Erythroblast (primary cell): ENCODE measurements at places on chromosomes 4 and X.

- no peak for DNase-seq
Measured at GRCh38 chr4:40845154-40845835, 95.5 kb downstream of the NSUN7 start.

DNA sequence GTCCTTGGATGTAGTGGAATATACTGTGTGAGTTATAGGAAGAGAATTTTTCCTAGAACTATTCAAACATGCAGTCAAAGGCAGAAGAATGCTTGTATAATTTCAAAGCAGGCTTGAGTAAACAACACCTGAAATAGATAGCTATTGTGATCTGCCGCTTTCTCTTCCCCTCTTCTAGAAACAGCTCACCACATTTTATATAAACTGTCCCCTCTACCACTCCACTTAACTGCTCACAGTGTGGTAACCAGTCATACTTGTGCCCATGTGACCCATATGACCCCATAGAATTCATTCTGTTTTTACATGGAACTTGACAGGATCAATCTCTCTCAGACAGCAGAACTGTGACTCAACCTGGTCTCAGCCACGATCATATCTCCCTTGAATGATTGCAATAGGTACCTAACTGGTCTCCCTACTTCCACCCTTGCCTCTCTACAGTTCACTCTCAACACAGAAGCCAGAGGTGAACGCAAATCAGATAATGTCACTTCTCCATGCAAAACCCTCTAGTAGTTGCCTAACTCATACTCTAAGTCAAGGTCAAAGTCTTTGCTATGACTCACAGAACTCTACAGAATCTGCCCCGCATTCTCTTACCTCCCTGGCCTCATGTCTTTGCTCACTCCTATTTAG is 85.6 kb upstream of the EFHC2 start:
- DNase-seq: no peak

- no peak for DNase-seq
Measured at GRCh38 chr4:18007625-18008024, 13.9 kb downstream of the LCORL start.

DNA sequence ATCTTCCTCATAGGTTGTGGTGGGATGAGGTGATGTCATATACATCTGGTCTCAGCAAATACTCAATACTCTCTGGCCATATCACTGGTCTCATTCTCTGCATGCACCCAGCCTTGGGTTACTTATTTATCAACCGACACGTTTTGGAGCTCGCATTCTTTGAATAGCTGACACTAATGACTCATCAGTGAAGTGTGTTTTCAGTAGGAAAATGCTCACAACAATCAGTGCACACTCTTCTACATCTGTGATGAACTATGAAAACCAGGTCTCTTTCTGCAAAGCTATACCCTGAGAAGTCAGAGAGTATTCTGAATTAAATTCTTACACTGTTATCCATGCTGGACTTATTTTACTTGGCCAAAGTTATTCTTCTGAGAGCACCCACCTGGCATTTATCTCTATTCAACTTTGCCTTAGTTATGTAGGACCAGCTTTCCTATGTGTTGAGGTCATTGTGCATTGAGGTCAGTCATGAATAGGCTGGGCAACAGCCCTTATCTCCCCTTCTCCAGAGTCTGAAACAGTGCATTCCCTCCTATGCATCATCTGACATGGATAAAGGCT is 58.7 kb upstream of the DHX15 start:
- no peak for DNase-seq

DNA sequence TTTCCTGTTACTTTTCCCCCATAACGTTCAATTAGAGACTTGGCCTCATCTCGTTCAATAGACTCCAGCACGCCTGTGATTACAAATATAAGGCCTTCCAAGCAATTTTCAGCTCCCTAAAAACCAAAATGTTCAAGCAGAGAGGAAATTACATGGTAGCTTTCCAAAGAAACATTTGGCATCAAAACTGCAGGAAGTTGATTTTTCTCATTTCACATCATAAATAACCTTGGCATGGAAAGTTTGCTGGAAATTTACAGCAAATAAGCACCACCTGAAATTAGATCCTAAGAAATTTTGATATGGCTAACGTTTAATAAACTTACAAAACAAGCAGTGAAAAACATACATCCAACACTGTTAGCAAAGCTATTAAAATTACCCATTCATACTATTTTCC is 53.3 kb downstream of the RFC1 start:
- DNase-seq: no peak

DNA sequence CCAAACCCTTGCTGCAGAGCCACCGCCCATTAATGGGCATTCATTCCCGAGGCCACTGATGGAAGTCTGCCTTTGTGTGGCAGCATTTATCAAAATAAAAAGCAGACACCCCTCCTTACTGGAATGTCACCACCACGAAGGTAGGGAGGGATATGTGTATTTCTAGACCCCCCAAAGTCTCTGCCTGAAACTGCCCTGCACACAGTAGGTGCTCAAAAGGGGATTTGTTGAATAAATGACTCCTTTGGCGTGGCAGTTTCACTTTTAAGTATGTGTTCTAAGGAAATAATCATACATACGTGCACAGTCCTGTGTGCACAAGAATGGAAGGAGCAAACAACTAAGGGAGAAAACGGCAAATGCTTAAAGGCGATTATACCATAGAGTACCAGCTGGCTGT is 23.6 kb upstream of the GLOD5 start:
- DNase-seq: peak; percentile 21

GRCh38 chr4:38985410-38986100 is 46.7 kb downstream of the TMEM156 start:
- DNase-seq: no peak

- no peak for DNase-seq
Measured at GRCh38 chrX:119757979-119758730, at the start of gene SOWAHD. Gene SOWAHD (plus strand): TSS chrX:119758588. CDS start chrX:119758668, 80 bp downstream.

GRCh38 chr4:153541456-153542096 is 75.4 kb downstream of the TMEM131L start:
- DNase-seq: no peak

GRCh38 chrX:103461156-103461555 is 58.1 kb downstream of the RAB40A start:
- no peak for DNase-seq

DNA sequence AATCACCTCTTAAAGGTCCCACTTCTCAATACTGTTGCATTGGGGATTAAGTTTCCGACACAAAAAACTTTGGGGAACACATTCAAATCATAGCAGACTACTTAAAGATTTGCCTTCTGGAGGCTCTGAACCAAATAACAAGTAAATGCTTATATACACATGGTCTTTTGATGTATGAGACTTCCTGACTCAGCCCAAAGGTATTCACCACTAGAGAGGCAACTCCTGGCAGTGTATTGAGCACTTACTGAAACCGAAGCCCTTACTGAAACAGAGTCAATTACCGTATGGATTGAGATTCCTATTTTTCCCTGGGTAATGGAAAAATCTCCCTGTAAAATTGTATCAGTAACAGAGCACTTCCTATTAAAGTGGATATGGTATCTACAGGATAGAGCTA is 45.4 kb downstream of the ZCCHC13 start:
- no peak for DNase-seq

GRCh38 chrX:115588179-115588578 is 27.2 kb downstream of the PLS3 start:
- DNase-seq: no peak

- DNase-seq: no peak
Measured at GRCh38 chr4:122300776-122301175, 78.0 kb upstream of the ADAD1 start.

DNA sequence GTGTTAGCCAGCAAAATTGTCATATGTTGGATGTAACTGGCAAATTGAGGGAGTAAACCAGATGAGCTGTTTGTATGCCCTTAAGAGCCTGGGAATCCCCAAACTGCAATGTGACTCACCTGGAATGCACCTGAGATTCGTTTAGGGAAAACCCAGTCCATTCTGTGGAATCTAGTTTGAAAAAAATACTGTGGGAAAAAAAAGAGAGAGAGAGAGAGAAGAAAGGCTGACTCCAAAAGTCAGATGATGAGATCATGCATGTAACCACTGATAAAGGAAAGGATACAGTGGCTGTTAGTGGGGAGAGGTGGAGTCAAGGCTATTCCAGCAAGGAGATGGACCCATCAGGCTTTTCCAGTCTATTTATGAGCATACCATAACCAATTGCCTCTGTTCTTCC is 48.5 kb downstream of the SLC9A7 start:
- DNase-seq: no peak

DNA sequence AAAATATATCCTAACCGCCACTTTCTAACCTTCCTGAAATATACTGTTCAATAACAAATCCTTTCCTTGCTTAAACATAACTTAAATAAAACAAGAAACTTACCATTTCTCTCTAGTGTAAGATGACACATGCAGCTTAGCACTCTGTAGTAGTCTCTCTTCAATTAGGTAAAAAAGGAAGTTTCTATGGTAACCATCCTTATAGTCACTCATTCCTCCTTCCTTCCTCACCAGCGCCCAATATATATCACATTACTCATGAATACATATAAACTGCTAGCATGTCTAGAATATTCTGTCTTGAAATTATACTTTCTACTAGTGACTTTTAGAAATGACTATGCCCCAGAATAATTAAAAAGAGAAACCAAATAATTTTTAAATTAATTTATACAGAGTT is 112.2 kb downstream of the SNCA start:
- DNase-seq: no peak

DNA sequence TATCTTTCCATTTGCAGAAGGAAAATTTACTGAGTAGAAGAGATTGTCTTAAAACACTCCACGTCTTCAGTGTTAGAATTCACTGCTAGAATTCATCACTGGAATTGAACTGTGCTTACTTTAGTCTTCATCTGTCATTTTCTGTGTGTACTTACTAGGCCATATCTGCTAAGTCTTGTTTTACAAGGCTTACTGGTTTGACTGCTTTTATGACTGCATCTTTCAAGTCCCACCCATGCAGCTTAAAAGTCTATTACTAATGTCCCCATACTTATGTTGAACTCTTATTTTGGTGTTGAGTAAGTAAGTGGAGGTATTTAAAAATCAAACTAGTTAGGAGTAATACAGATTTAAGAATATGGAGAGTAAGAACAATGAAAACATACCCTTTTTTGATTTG is 14.6 kb downstream of the CLCN3 start:
- no peak for DNase-seq

DNA sequence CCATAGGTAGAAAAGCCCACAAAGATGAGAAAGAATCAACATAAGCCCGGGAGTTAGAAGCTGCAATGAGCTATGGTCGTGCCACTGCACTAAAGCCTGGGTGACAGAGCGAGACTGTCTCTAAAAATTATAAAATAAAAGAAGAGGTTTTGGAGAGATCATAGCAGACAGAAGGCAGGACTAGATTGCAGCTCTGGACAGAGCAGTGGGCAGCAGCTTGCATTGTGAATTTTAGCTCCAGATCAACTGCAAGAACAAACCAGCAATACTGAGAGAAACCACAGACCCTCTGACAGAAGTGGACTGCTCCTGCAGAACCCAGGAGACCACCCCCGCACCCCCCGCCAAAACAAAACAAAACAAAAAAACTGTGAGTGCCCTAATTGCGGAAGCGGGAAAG is 30.6 kb downstream of the SOWAHB start:
- DNase-seq: no peak

GRCh38 chr4:151256134-151256533 is 20.8 kb upstream of the PRSS48 start:
- DNase-seq: no peak

DNA sequence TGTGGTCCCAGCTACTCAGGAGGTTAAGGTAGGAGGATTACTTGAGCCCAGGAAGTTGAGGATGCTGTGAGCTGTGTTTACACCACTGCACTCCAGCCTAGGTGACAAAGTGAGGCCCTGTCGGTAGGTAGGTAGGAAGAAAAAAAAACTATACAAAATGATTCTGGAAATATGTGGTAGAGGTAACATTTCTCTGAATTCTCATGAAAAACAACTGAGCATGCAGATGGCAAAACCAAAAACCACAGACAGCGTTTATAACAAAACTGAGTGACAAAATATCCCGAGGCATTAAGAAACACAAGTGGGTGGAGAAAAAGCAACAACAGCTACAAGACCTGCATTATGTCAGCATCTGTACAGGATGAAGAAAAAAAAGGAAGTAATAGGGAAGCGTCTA is 211.7 kb downstream of the DLG3 start:
- DNase-seq: no peak

- no peak for DNase-seq
Measured at GRCh38 chr4:134777606-134778005, 576.0 kb upstream of the PABPC4L start.

- DNase-seq: no peak
Measured at GRCh38 chr4:155846929-155847328, 19.1 kb downstream of the ASIC5 start.

- DNase-seq: no peak
Measured at GRCh38 chr4:126262665-126263064, 947.9 kb downstream of the FAT4 start.

- no peak for DNase-seq
Measured at GRCh38 chrX:63884821-63885790, 100.1 kb upstream of the ARHGEF9 start.

DNA sequence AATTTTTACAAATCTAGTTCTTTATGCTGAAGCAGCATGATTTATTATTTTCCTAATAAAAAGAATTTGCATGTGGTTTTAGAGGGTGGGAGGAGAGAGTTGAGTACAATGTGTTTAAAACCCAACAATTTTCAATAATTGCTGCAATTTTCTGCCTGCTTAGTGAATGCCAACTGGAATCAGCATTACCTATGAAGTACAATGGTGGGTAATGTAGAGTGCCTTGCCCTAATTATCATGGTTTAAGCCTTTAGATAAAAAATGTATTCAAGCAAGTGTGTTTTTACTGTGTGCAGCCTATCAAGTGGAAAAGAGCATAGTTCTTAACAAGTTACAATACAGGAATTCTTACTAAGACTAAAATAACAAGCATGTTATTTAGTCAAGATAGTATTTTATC is 77.9 kb upstream of the ANKRD50 start:
- no peak for DNase-seq

DNA sequence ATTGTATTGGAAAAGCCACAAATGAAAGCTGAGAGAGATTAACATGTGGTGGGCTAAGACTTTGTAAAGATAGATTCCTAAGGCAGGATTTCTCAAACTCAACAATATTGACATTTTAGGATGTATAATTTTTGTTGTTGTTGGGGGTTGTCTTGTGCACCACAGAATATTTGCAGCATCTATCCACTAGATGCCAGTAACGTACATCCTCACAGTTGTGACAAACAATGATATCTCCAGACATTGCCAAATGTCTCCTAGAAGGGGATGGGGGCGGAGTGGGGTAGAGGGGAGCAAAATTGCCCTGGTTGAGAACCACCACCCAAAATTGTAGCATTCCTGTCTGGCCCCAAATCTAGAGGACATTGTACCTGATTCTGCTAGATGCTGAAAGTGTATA is 14.7 kb upstream of the CBR4 start:
- DNase-seq: peak; percentile 10

- DNase-seq: no peak
Measured at GRCh38 chrX:83419030-83419792, 88.9 kb upstream of the POU3F4 start.
